GM23248 (cell line): ENCODE measurements at places on chromosomes 2 and 18. TPM values are rescaled to one million over a fixed set of nuclear protein-coding genes. Genes with fewer than 3 reads are reported as not detected.

The SLC66A2 gene
- total RNA-seq, result 67.0 and 85.5 TPM in 2 replicates

The CCDC85A gene
- 4.2 and 9.9 TPM in 2 replicates for total RNA-seq

The FN1 gene
- total RNA-seq, result 33,406 and 36,331 TPM in 2 replicates

The HNMT gene
- 2.7 and 7.3 TPM in 2 replicates for total RNA-seq

GRCh38 chr2:210195101-210195852, 24.1 kb upstream of the KANSL1L start:
- 0 out of 2 replicates have a peak overlapping the region, but pooled peaks have one; percentile 15 for H3K4me3 ChIP-seq
- no peaks in the 10 kb centered on the region for H3K27me3 ChIP-seq
- H3K27ac ChIP-seq, result no peak overlapping the region
- peaks cover 6% of the 10 kb centered on the region; the same call in 1 of the 2 replicates for H3K4me1 ChIP-seq
- H3K36me3 ChIP-seq, result no peaks in the 10 kb centered on the region

- no peak overlapping the region for H3K4me3 ChIP-seq
- H3K27me3 ChIP-seq, result no peaks in the 10 kb centered on the region
- no peak for DNase-seq
- H3K27ac ChIP-seq, result no peak overlapping the region
Observed at GRCh38 chr2:237306083-237306786, 107.7 kb downstream of the COL6A3 start.

- H3K4me3 ChIP-seq, result no peak overlapping the region
- peaks cover 29% of the 10 kb centered on the region for H3K4me1 ChIP-seq
- H3K36me3 ChIP-seq, result no peaks in the 10 kb centered on the region
- no peaks in the 10 kb centered on the region for H3K27me3 ChIP-seq
- DNase-seq, result no peak
Observed at GRCh38 chr2:191869781-191870180, 22.9 kb upstream of the CAVIN2 start.

The CIDEA gene
- total RNA-seq, result not detected in 2 replicates

DNA sequence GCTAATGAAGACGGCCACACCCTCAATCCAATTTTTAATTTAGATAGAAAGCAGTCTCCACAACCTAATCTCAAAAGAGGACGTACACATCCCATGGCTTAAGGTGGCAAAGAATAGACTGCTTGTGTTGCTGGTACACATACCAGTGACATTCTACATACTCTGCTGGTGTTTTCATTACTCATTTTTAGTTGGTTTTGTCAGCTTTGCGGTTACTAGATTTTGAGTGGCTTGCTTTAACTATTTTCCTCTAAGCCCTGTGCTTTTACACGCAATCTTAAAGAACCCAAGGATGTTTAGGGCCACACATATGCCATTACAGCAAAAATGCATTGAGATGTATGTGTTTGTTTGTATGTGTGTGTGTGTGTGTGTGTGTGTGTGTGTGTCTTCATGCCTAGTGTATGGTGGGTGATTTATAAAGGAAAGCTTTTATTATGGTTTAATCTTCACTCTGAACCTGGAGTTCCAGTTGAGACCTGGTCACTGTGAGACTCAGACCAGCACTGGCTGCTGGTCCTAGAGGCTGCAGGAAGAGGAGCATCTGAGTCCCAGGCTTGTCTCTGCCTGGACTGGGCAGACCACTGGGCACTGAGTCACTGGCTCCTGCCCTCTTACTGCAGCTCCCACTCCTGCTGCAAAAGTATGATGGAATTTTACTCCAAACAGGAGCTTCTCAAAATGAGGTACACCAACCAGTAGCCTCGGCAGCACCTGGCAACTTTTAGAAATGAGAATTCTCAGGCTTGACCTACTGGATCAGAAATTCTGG, 415.9 kb downstream of the NBAS start:
- no peaks in the 10 kb centered on the region for H3K4me1 ChIP-seq
- H3K4me3 ChIP-seq, result no peak overlapping the region
- H3K27ac ChIP-seq, result no peak overlapping the region
- H3K27me3 ChIP-seq, result no peaks in the 10 kb centered on the region
- no peaks in the 10 kb centered on the region for H3K36me3 ChIP-seq
- DNase-seq, result peak; percentile 11

The C1GALT1C1L gene
- not detected in 2 replicates for total RNA-seq

GRCh38 chr2:80560326-80560725, 255.8 kb upstream of the LRRTM1 start:
- H3K4me3 ChIP-seq, result no peak overlapping the region
- DNase-seq, result no peak
- no peaks in the 10 kb centered on the region for H3K36me3 ChIP-seq
- H3K4me1 ChIP-seq, result no peaks in the 10 kb centered on the region

DNA sequence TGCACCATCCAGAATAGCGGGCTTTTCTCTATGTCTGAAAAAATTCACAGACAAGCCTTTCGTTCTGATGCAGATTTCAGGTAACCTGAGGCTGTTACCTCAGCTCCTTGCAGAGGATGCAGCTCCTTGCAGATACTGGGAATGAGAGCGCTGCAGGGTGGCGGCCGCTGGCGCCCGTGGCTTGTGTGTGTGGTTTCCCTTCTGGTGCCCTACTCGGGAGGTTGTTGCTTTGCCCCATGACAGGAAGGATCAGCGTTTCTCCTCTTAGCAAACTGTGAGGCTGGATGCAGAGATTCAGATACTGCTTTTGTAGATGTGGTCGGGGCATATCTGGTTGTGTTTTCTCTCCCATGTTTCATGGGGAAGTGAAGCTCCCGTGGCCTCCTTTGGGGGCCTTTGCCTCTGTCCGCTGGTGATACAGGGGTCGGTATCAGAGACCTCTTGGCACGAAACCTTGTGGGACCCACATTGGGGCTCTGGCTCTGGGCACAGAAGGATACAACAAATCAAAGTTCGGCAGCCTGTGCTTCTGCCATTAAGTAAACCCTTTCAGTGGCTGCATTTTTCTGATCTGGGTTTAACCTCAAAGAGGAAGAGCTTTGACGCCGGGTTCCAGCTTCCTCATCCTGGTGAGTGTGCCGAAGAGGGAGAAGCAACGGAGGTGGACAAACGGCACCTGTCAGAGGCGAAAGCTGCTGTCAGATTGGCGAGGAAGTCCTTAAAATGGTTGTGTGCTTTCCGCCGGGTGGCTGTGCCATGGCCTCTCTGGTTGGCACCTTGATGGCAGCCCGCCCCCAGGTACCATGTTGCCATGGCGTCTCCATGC, 127.8 kb downstream of the MBP start:
- no peaks in the 10 kb centered on the region for H3K4me1 ChIP-seq
- no peak overlapping the region for H3K27ac ChIP-seq
- H3K36me3 ChIP-seq, result no peaks in the 10 kb centered on the region
- no peaks in the 10 kb centered on the region for H3K27me3 ChIP-seq

The UNC80 gene
- not detected in 2 replicates for total RNA-seq

The HRH4 gene
- total RNA-seq, result not detected in 2 replicates

The LONRF2 gene
- under 0.01 and 0.13 TPM in 2 replicates for total RNA-seq

The SLC16A14 gene
- total RNA-seq, result not detected in 2 replicates

The HYCC2 gene
- 5.7 and 12.0 TPM in 2 replicates for total RNA-seq

DNA sequence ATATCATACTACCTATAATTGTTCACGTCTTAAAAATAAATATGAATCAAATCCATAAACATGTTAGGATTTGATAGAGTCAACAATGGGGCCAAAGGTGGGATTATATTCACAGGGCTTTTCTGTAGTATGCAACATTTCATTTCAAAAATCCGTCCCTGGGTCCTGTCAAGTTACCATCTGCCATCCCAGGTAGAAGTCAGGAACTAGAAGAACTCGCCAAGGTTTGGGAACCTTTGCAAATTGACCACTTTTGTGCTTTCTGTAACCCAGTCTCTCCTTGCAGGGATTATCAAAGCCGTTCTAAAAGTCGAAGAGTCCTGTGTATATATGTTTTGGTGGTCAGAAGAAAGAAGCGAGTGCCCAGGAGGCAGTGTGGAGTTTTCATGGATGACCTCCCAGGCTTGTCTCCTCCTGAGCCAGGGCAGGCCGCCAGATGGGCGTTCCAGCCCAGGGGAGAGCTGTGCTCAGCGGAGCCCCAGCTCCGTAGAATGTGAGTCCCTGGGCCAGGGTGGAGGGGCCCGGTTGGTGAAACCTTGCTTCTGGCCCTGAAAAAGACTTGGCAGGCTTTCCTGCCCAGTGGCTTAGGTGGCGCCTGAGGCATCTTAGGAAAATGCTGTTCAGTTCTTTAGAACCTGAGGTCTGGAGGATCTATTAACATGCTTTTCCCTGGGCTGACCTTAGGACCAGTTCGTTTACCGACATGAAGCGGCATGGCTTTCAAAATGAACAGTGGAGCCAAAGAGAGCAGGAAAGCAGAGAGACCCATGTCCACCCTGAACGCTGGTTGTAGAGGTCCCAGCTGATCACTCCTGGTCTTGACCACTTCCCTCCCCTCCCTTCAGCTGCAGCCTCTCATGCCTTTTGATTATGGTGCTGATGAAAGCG, 69.2 kb downstream of the LONRF2 start:
- no peak overlapping the region for H3K4me3 ChIP-seq
- no peak overlapping the region for H3K27ac ChIP-seq
- no peak for DNase-seq
- no peaks in the 10 kb centered on the region for H3K4me1 ChIP-seq

GRCh38 chr18:50410008-50410407, 35.2 kb downstream of the SKA1 start:
- H3K4me3 ChIP-seq, result no peak overlapping the region
- no peaks in the 10 kb centered on the region for H3K36me3 ChIP-seq
- no peaks in the 10 kb centered on the region for H3K4me1 ChIP-seq

The CIB4 gene
- not detected in 2 replicates for total RNA-seq

- no peaks in the 10 kb centered on the region for H3K27me3 ChIP-seq
- H3K27ac ChIP-seq, result no peak overlapping the region
Observed at GRCh38 chr18:66235206-66235605, 368.7 kb downstream of the CDH19 start.

DNA sequence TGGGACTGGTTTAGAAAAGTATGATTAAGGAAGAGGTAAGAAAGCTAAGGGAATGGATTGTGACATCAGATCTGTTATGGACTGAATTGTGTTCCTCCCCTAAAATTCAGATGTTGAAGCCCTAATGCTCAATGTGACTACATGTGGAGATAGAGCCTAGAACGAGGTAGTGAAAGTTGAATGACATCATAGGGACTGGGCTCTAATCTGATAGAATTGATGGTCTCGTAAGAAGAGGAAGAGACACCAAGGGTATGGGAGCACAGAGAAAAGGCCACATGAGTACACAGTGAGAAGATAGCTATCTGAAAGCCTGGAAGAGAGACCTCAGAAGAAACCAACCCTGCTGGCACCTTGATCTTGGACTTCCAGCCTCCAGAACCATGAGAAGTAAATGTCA, 178.3 kb downstream of the TRIB2 start:
- H3K27me3 ChIP-seq, result no peaks in the 10 kb centered on the region
- no peak for DNase-seq
- no peaks in the 10 kb centered on the region for H3K36me3 ChIP-seq
- no peaks in the 10 kb centered on the region for H3K4me1 ChIP-seq

The PLEKHA3 gene
- total RNA-seq, result 5.6 and 9.4 TPM in 2 replicates

DNA sequence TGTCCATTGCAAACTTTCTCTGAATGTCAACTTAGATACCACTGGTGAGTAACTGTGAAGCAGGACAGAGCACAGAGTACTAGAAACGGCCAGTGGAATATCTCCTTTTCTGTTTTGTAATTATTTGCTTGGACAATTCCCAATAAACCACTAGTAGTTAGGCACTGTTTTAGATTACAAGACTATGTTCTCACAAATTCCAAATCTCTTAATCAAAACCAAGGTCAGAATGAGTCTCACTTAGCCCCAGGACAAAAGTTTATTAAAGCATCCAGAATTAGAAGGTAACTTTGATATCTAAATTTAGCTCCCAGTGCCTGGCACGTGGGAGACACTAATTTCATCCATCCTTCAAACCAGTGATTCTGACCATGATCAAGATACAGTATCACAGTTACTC, 89.0 kb downstream of the ZNF521 start:
- no peak overlapping the region for H3K27ac ChIP-seq
- H3K4me3 ChIP-seq, result no peak overlapping the region
- H3K36me3 ChIP-seq, result no peaks in the 10 kb centered on the region

DNA sequence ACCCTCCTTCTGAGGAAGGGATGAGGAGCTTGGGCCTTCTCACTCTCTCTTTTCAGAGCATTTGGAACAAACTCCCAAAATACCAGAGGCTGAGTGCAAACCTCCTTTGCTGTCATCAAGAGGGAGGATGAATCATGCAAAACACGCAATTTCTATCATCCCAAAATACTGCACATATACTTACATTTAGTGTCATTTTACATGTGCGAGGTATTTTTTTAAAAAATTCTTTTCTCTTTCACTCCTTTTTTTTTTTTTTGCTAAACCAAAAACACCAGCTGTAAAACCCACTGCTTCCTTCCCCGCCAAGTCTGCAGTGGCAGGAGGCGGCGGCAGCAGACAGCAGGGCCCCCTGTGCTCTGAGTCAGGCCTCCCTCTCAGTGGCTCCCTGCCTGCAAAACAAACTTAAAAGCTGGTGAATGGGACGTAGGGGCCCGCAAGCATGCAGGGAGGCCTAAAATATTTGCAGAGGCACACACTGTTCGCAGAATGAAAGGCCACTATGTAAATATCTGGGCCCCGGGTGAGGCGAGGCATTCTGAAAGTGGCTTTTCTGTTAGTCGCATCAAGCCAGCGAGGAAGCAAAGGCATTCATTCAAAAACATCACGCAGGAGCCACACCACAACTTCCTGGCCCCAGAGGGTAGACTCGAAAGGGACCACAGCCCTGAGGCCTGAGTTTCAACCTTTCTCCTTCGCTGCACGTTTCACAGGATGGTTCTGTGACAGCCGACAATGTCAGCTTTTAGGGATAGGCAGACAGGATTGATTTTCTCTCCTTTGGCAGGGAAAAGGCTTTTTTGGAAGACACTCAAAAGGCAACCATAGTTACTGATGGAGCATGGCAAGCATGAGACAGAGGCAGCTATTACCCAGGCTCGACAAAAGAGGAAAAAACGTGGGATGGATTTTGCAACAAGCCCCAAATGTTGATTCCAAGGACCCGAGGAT, 73.4 kb downstream of the ACTR2 start:
- peak overlapping the region; percentile 56 for H3K4me3 ChIP-seq
- no peaks in the 10 kb centered on the region for H3K27me3 ChIP-seq
- peaks cover 32% of the 10 kb centered on the region for H3K4me1 ChIP-seq
- H3K36me3 ChIP-seq, result no peaks in the 10 kb centered on the region

The GIGYF2 gene
- total RNA-seq, result 35.2 and 69.0 TPM in 2 replicates

GRCh38 chr2:69601179-69601612, 42.3 kb downstream of the AAK1 start:
- H3K27me3 ChIP-seq, result no peaks in the 10 kb centered on the region
- peak; percentile 87 for DNase-seq
- no peaks in the 10 kb centered on the region for H3K36me3 ChIP-seq
- peak overlapping the region; percentile 48 for H3K27ac ChIP-seq

The ERLEC1 gene
- total RNA-seq, result 98.8 and 107 TPM in 2 replicates

GRCh38 chr18:55501579-55501978, 86.4 kb downstream of the TCF4 start:
- H3K4me3 ChIP-seq, result peak overlapping the region; percentile 70
- H3K27ac ChIP-seq, result peak overlapping the region; percentile 79
- no peaks in the 10 kb centered on the region for H3K36me3 ChIP-seq

DNA sequence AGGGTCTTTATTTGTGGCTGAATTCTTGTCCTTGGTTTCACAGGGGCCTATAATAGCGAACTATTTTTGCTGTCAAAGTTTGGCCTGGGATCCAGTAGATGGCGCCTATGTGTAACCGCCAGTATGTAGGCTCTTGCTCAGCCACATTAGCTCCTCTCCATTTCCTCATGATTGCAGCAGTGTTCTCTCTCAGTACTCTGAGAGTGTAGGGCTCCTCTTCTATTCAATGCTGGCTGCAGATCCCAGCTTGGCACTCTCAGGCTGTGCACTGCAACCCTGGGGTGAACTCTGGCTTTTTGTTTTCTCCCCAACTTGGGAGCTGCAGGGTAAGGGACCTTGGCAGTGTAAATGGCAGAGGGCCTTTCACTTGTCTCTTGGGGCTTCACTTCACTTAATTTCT, 344.6 kb upstream of the CHAC2 start:
- H3K27me3 ChIP-seq, result peaks cover 15% of the 10 kb centered on the region; the same call in 1 of the 2 replicates
- H3K4me1 ChIP-seq, result no peaks in the 10 kb centered on the region
- no peaks in the 10 kb centered on the region for H3K36me3 ChIP-seq
- H3K4me3 ChIP-seq, result no peak overlapping the region
- no peak overlapping the region for H3K27ac ChIP-seq
- peak; percentile 61 for DNase-seq
